Naive thymus-derived CD4-positive, alpha-beta T cell (primary cell): ENCODE measurements at places on chromosomes 12 and 14. TPM values are rescaled to one million over a fixed set of nuclear protein-coding genes. Genes with fewer than 3 reads are reported as not detected.

The PTPRO gene
- 5.8 TPM for polyA plus RNA-seq

The PTPN6 gene
- polyA plus RNA-seq, result 210 TPM

The WNT1 gene
- 0.24 TPM for polyA plus RNA-seq

The IFNG-AS1 gene
- polyA plus RNA-seq, result 2.2 TPM

The GSC gene
- polyA plus RNA-seq, result not detected

The TAS2R50 gene
- polyA plus RNA-seq, result not detected

The PIWIL1 gene
- polyA plus RNA-seq, result not detected

DNA sequence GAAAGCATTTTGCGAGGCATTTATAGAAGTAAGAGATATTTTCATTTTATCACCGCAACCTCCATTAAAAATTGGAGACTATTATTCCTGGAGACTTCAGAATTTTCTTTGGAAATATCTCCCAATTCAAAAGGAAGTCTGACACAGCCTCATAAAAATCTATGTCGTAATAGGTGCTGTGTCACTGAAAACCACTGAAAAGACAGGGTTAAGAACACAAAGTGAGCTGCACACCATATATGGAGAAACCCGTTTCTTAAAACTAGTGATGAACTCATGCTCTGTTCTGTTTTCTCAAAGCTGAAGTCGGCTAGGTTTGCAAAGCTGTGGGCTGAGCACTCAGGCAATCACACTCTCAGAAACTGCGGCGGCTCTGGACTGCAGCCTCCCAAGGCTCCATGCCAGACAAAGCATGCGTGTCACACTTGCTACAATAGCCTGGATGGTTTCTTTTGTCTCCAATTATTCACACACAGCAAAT lies at the start of gene GLIPR1:
Gene GLIPR1, plus strand, starts transcription at position 287 of the 481 bp plus-strand sequence. Its CDS starts 126 bp downstream, at position 413.
- H3K4me1 ChIP-seq, result peaks cover 49% of the 10 kb centered on the region
- peak within 1 kb of the TSS; percentile 73 for H3K27ac ChIP-seq
- DNase-seq, result peak; percentile 81
- H3K27me3 ChIP-seq, result no peaks in the 10 kb centered on the region
- peak within 1 kb of the TSS; percentile 82 for H3K4me3 ChIP-seq
- no peaks in the 10 kb centered on the region for H3K36me3 ChIP-seq

DNA sequence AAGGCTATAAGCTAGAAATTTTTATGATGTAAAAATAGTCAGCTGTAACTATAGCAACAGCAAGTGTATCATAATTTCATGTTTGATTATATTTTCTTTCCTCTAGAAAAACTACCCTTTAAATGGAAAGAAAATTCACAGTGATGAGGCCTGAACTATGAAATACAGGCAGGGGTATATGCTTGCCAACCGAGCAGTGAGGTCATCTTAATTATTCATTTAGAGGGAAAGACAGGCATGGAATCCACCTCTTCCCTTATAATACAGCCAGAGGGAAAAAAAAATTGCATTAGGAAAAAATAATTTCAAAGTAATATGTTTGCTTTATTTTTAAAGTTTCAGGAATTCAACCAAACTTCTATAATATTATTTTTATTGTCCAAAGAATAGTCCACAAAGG lies 139.8 kb downstream of the EPS8 start:
- DNase-seq, result no peak
- H3K36me3 ChIP-seq, result no peaks in the 10 kb centered on the region
- no peak overlapping the region for H3K4me3 ChIP-seq
- H3K27ac ChIP-seq, result no peak overlapping the region
- H3K4me1 ChIP-seq, result no peaks in the 10 kb centered on the region
- no peaks in the 10 kb centered on the region for H3K27me3 ChIP-seq

DNA sequence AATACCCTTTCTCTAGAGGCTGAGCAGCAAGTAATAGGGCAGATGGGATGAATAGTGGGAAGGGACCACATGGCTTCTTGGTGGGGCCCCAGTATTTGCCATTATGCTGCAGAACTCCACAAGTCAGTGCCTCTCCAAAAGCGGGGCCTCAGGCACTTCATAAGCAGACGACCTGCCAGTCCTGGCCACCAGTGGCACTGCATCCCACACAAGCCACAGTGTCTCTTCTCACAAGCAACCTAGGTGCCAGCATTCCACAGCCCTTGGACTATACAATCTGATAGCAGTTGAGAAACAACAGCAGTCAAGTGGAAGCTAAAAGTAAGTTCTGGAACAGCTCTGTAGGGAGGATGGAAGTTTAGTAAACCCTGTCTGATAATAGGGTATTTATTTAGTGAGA lies 4.2 kb upstream of the SLC8A3 start:
- H3K4me1 ChIP-seq, result peaks cover 9% of the 10 kb centered on the region
- H3K4me3 ChIP-seq, result no peak overlapping the region
- no peak overlapping the region for H3K27ac ChIP-seq

GRCh38 chr12:61870658-61871484 lies 389.3 kb upstream of the USP15 start:
- H3K4me3 ChIP-seq, result no peak overlapping the region
- DNase-seq, result peak; percentile 31
- no peaks in the 10 kb centered on the region for H3K27me3 ChIP-seq
- no peaks in the 10 kb centered on the region for H3K4me1 ChIP-seq

- H3K27ac ChIP-seq, result no peak overlapping the region
- H3K27me3 ChIP-seq, result no peaks in the 10 kb centered on the region
- H3K4me3 ChIP-seq, result no peak overlapping the region
- no peaks in the 10 kb centered on the region for H3K4me1 ChIP-seq
- peaks cover 6% of the 10 kb centered on the region for H3K36me3 ChIP-seq
- DNase-seq, result peak; percentile 3
Measured at GRCh38 chr14:65019944-65020566, 33.4 kb downstream of the FNTB start.

DNA sequence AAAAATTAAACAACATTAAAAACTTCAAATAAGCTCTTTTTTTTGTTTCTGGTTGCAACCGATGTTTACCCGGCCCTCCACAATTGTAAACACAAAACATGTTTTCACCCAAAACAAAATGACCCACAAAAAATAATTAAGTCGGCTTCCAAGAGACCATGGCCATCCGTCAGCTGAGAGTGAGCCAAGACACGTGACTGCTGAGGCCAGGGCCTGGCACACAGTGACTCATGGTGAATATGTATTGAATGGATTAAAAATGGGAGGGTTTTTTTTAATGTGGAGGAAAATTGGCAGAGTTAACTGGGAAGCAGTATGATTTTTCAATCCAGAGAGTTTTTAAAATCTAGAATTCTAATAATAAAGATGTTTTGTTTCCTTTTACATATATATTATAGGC lies 13.8 kb upstream of the CPNE8 start:
- no peaks in the 10 kb centered on the region for H3K36me3 ChIP-seq
- no peaks in the 10 kb centered on the region for H3K27me3 ChIP-seq
- H3K27ac ChIP-seq, result no peak overlapping the region
- H3K4me3 ChIP-seq, result no peak overlapping the region
- H3K4me1 ChIP-seq, result no peaks in the 10 kb centered on the region
- DNase-seq, result no peak

GRCh38 chr12:131194166-131194565 lies 240.5 kb downstream of the ADGRD1 start:
- no peaks in the 10 kb centered on the region for H3K27me3 ChIP-seq
- H3K4me3 ChIP-seq, result no peak overlapping the region
- DNase-seq, result no peak
- no peak overlapping the region for H3K27ac ChIP-seq
- H3K4me1 ChIP-seq, result no peaks in the 10 kb centered on the region

DNA sequence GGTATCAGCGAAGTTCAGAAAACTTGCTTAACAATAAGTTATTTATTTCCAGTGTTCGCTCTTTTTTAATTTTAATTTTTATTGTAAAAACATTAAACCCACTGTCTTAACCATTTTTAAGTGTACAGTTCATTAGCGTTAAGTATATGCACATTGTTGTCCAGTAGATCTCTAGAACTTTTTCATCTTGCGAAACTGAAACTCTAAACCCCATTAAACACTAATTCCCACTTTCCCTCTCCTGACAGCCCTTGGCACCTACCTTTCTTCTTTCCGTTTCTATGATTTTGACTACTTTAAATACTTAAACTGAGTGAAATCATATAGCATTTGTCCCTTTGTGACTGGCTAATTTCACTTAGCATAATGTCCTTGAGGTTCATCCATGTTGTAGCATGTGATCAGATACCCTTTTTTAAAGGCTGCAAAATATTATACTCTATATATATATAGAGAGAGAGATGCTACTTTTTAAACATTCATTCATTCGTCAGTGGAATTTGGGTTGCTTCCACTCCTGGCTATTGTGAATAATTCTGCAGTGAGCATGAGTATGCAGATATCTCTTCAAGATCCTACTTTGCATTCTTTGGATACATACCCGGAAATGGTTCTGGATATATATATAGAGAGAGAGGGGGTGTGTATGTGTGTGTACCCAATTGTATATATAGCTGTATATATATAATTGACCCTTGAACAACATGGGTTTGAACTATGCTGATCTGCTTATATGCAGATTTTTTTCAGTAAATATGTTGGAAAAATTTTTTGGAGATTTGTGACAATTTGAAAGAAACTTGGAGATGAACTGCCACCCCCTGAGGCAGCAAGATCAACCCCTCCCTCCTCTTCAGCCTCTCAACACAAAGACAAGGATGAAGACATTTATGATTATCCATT lies 74.7 kb upstream of the EVL start:
- H3K27me3 ChIP-seq, result no peaks in the 10 kb centered on the region
- H3K4me3 ChIP-seq, result no peak overlapping the region
- H3K27ac ChIP-seq, result no peak overlapping the region
- no peaks in the 10 kb centered on the region for H3K4me1 ChIP-seq
- H3K36me3 ChIP-seq, result no peaks in the 10 kb centered on the region

- peaks cover 12% of the 10 kb centered on the region for H3K36me3 ChIP-seq
- no peak overlapping the region for H3K27ac ChIP-seq
- no peak for DNase-seq
- no peak overlapping the region for H3K4me3 ChIP-seq
- H3K4me1 ChIP-seq, result no peaks in the 10 kb centered on the region
Measured at GRCh38 chr14:71621980-71622605, 310.1 kb upstream of the RGS6 start.

DNA sequence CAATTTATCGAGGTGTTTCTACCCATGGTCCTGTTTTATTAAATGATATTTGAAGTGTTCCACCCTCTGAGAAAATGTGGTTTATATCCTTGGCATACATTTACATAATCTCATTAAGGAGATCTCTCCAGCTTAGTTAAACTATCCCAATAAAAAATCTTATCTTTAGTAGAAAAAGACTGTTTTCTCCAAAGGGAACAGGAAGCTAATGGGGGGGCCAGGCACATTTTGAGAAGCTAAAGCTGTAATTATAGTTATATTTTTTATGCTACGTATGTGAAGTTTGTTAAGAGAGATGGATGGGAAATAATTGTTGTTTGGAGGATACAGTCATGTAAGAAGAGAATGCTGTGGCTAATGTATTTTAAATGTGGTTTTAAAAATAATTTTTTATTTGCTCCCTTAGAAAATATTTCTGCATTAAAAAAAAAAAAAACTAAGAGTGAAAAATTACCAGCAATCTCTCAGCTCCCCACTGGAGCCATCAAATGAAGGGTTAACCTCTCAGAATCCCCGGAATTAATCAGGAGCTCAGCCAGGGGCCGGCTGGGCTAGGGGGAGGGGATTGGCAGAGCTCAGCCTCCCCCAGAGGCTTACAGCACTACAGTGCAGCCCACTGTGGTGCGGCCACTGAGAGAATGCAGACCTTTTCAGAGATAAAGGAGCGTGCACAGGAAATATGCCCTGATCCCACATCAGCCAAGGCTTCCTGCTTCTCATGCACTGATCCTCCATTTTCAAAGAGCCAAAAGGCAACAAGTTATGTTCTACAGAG lies 185.8 kb downstream of the EGLN3 start:
- no peaks in the 10 kb centered on the region for H3K36me3 ChIP-seq
- H3K4me1 ChIP-seq, result no peaks in the 10 kb centered on the region
- no peak for DNase-seq
- no peak overlapping the region for H3K4me3 ChIP-seq

GRCh38 chr14:46051796-46052195 lies 599.8 kb downstream of the RPL10L start:
- H3K27me3 ChIP-seq, result no peaks in the 10 kb centered on the region
- no peaks in the 10 kb centered on the region for H3K4me1 ChIP-seq
- no peak overlapping the region for H3K4me3 ChIP-seq
- no peak for DNase-seq

GRCh38 chr12:57738661-57739237 lies at the start of gene AGAP2:
TSS of gene AGAP2 (minus strand) at chr12:57738742. CDS start at chr12:57738246, 496 bp downstream.
- peaks cover 13% of the 10 kb centered on the region for H3K36me3 ChIP-seq
- H3K4me1 ChIP-seq, result peaks cover 29% of the 10 kb centered on the region
- no peaks in the 10 kb centered on the region for H3K27me3 ChIP-seq
- H3K4me3 ChIP-seq, result peak within 1 kb of the TSS; percentile 73

DNA sequence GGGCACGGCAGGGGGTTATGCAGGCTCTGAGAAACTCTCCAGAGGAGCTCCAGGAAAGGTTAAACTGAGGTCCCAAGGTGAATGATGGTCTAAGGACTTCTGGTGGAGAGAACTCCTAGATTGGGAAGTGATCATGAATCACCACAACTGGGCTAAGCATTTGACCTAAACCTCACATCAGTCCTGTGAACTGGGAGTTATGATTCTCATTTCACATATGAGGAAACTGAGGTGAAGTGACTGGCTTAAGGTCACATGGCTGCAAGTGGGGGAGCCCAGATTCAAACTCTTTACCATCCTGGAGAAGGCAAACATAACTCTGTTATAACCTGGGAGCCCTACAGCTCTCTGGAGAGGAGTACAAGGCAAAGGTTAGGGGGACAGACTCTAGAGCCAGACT lies 4.2 kb downstream of the RARG start:
- no peaks in the 10 kb centered on the region for H3K27me3 ChIP-seq
- H3K27ac ChIP-seq, result no peak overlapping the region
- no peaks in the 10 kb centered on the region for H3K36me3 ChIP-seq
- no peak overlapping the region for H3K4me3 ChIP-seq
- DNase-seq, result no peak

GRCh38 chr14:70905301-70905700 lies 2.0 kb upstream of the PCNX1 start:
- H3K4me1 ChIP-seq, result peaks cover 26% of the 10 kb centered on the region
- H3K27me3 ChIP-seq, result no peaks in the 10 kb centered on the region
- H3K4me3 ChIP-seq, result no peak overlapping the region
- peak overlapping the region; percentile 54 for H3K27ac ChIP-seq
- no peaks in the 10 kb centered on the region for H3K36me3 ChIP-seq

GRCh38 chr14:21860172-21860571 lies 186.6 kb upstream of the OR4E1 start:
- no peak overlapping the region for H3K4me3 ChIP-seq
- H3K4me1 ChIP-seq, result no peaks in the 10 kb centered on the region
- peak overlapping the region; percentile 7 for H3K27ac ChIP-seq
- DNase-seq, result no peak
- H3K27me3 ChIP-seq, result no peaks in the 10 kb centered on the region
- no peaks in the 10 kb centered on the region for H3K36me3 ChIP-seq

GRCh38 chr14:73295198-73295796 lies 58.0 kb downstream of the PAPLN start:
- no peaks in the 10 kb centered on the region for H3K4me1 ChIP-seq
- no peaks in the 10 kb centered on the region for H3K36me3 ChIP-seq
- no peak for DNase-seq

GRCh38 chr12:14849661-14850060 lies 6.3 kb upstream of the ART4 start:
- no peak overlapping the region for H3K4me3 ChIP-seq
- no peaks in the 10 kb centered on the region for H3K4me1 ChIP-seq
- no peak overlapping the region for H3K27ac ChIP-seq
- no peak for DNase-seq
- no peaks in the 10 kb centered on the region for H3K27me3 ChIP-seq

GRCh38 chr12:102757882-102758226 lies 159.2 kb downstream of the PAH start:
- H3K4me3 ChIP-seq, result no peak overlapping the region
- no peak overlapping the region for H3K27ac ChIP-seq
- H3K27me3 ChIP-seq, result no peaks in the 10 kb centered on the region
- H3K4me1 ChIP-seq, result no peaks in the 10 kb centered on the region
- DNase-seq, result no peak
